Activated T-cell treated with anti-CD3 and anti-CD28 coated beads, Interleukin-2, amount 50 U/mL, for 4 hours (primary cell): ENCODE measurements at places on chromosomes 3 and 15.

DNA sequence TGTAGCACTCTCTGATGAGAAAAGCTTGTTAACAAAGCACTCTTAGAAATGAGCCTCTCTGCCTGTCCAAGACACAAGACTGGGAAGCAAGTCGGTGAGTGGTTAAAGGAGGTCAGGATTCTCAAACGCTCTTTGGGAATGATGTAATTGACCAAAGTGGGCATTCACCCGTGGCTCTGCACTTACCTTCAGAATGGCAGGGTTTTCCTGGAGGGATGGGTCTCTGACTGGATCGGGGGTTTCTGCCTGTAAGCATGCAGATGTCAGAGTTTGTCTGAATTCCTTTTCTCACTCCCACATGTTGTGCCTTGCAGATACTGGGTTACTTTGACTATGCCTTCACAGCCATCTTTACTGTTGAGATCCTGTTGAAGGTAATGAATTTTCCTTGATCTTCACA is 106.3 kb downstream of the CHDH start:
- no peak for DNase-seq

DNA sequence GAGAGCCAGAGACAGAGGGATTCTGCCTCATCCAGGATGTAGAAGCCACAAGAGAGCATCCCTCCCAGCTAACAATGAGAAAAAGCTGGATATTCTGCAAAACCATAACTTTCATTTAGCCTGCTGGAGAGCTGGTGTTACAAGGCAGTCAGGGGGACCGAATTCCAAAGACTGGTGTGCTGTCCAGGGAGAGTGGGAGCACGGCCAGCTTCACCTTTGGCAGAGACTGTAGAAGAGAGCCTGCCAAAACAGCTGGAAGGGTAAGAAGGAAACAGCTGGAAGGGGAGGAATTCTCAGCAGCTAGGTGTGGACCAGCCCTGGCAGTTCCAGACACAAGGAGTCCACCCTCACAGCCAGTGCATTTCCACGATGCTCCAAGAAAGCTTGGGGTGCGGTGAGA is 109.9 kb upstream of the LINGO1 start:
- DNase-seq = no peak

GRCh38 chr3:88542916-88543315 is 393.2 kb downstream of the C3orf38 start:
- DNase-seq = no peak

DNA sequence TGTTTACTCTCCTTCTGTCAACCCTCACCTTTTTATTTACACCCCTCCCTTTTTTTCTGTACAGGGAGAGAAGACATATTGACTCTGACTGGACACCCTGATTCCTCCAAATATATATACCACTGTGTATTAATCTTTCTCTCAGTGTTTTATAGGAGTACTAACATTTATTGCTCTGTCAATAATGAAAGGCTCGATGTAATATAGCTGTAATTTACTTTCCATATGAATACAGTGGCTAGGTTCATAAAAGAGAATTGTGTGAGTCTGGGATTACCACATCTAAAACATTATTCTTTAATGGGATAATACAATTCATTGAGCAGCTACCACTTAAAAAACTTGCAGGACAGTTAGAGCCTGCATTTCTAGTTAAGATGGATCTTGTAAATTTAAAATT is 194.3 kb downstream of the SV2B start:
- no peak for DNase-seq

DNA sequence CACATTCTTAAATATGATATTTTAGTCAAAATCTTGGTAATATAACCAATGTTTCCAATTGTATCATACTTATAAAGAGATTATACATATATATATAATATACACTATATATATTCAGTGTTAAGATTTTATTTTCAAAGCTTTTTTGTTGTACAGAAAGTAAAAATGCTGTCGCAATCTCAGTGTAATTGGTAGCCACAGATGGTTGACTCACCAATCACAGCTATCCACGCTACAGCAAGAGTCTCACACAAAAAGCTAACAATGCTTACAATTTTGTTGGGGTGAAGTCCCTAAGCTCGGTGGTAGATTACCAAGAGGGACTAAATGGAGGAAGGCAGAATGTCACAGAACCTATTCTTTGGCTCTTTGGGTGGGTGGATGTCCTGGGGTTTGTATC is 16.9 kb upstream of the CFAP161 start:
- DNase-seq = no peak

- DNase-seq = peak; percentile 67
Observed at GRCh38 chr3:42547401-42547945, 34.3 kb downstream of the SEC22C start.
